ENCODE measurements at places on chromosomes 1 and 21. TPM values are rescaled to one million over a fixed set of nuclear protein-coding genes. Genes with fewer than 3 reads are reported as not detected.

The OR2L8 gene
- 0.34 TPM for total RNA-seq

The TNFAIP8L2 gene
- 17.5 TPM for total RNA-seq

The LEMD1 gene
- 0.58 TPM for total RNA-seq

The GUK1 gene
- total RNA-seq, result 376 TPM

The CD1C gene
- 0.25 TPM for total RNA-seq
